ENCODE measurements at places on chromosomes 11 and 22.

GRCh38 chr11:123391646-123392348 lies 38.3 kb upstream of the GRAMD1B start:
- no peak for DNase-seq

DNA sequence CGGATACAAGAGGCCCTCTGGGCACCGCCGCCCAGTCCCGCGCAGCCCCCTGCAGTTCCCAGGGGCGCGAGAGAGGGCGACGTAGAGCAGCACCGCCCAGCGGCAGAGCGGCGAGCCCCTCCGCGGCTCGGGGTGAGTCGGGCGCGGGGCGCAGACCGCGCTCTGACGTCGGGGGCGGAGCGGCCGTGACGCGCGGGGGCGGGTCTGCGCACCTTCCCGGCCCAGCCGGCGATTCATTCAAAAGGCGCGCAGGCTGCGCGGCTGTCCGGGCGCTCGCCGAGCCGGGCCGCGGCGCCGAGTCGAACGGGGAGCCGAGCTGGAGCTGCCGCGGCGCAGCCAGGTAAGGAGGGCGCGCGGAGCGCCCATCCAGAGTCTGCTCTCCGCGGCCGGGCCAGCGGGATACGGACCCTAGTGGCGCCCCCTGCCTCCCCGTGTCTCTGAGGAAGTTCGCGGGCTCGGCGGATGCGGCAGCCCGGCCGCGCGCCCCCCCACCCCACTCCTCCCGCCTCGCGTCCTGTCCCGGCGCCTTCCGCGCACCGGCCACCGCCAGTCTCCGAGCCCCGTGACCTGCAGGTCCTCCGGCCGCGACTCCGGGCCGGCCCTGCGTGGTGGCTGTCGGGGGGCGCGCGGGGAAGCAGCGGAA lies at the start of gene RELT:
Gene RELT, plus strand, starts transcription at position 240 of the 643 bp plus-strand sequence. CDS start 12,738 bp downstream, outside the sequence.
- DNase-seq = peak; percentile 83

DNA sequence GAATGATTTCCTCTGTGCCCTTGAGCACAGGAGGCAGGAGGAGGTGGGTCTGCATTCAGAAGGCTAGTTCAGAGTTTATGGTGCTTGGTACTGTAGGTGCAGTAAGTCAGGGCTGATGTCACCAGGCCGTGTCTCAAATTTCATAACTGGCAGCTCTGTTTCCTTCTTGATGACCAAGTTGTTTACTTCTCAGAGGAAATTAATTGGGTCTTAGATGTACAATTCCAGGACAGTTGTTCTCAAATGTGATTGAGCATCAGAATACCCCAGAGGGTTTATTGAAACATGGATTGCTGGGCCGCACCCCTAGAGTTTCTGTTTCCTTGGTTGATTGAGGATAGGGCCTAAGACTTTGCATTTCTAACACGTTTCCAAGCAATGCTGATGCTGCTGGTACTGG lies 6.2 kb downstream of the AMOTL1 start:
- no peak for DNase-seq

DNA sequence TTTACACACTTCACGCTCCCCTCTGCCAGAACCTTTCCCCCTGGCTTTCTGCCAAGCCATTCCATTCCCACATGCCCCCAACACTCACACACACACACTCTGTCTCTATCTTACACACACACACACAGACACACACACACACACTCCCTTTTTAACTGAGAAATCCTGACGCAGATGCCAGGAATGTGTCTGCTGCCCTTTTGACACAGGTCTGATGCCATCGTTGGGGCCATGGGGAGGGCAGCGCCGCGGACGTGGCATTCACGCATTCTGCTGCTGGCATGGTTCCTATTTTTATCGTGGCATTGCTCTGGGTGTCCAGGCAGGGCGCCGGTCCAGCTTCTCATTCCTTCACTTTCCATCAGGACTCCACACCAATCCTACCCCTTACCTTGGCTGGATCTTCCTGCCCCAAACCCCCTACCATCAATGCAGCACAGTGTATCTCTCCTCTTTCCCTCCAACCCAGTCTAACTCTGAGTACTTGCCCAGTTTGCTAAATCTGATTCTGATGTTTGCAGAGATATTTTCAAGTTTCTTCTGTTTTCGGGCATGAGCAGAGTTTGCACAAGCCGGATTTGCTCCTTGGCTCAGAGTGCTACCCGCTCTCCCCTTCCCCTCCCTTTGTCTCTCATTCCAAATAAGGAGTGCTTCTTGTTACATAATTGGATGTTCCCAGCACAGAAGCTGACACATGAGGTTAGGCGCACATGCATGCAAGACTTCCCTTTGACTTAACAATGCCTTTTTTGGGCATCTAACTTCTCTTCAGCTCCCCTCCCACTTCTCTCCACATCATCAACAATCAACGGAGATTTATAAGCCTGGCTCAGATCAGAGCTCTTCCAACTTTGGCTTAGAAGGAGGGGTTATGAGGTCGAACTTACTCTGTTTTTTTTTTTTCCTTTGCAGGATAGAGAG lies 18.8 kb downstream of the SNX19 start:
- peak; percentile 90 for DNase-seq

GRCh38 chr11:61004180-61004611 lies 32.7 kb downstream of the CD6 start:
- DNase-seq = no peak

DNA sequence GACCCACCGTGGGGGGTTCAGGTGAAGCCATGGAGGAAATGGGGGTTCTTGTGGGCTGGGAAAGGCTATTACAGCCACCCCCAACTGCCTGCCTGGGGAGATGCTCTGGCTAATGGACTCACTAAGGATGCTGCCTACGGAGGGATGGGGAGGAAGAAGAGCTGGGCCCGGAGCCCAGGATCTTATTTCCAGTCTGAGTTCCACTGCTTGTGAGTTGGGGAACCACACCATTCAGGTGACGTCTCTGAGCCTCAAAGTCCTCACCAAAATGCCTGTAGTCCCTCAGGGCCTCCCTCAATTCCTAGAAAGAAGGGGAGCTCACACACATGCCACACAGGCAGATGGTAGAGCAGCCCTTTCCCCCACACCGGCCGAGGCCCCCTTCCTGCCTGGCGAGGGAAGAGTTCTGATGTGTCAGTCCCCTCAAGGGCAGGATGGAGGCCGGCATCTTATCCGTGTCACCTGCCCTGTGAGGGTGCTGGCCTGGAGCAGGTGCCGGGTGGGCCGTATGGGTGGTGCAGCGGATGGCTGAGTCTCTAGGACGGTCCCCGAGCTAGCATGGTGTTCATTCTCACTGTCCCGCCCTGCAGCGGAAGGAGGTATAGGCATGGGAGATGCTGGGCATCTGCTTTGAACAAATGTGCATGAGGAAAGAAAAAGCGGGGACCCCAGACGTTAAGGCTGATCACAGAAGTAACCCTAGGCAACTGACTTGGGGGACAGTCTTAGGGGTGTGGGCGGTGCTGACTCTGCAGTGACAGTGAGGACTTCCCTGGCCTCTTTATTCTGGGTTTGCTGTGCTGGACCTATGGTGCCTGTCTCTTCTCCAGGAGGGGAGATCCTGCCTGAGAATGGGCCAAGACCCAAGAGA lies 15.7 kb downstream of the MRGPRF start:
- DNase-seq = no peak

GRCh38 chr11:100639140-100639539 lies 47.9 kb upstream of the ARHGAP42 start:
- DNase-seq = no peak

GRCh38 chr11:57668434-57668782 lies 494 bp downstream of the ZDHHC5 start:
- DNase-seq = no peak

- no peak for DNase-seq
These were observed 38.5 kb downstream of the CDON start for GRCh38 chr11:126024123-126024522.

DNA sequence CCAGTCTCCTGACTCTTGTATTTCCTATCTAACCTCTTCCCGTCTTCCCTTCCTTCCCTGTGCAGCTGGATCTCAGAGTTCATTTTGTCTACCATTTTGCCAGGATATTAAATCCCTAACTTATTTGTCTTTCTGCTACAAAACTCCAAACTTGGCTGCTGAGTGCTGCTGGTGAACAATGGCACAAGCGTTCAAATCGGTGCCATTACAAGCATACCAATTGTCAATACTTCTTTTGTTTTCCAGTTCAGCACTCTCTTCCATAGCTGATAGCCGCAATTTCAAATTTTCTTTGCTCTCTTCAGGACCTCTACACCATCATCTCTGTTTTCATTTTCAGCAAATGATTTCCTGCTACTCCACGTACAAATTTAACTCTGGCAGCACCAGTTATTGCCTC lies 13.4 kb downstream of the IL18 start:
- DNase-seq = no peak

DNA sequence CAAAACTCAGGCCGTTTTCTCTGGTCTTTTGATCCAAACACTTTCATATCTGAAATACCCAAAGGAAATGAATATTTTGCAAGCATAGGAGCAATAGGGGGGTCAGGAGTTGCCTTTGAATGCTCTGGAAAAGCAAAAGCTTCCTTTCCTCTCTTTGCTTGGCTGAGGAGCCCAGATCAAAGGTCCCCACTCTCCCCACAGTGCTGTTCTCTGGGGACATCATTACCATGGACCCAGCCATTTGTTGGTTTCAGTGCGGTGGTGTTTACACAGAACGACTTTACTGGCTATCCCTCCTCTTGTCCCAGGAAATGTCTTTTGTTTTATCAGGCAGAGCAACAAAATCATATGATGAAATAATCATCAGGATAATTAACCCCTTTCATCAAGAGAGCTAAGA lies 1089.1 kb downstream of the TBC1D22A start:
- DNase-seq = no peak

GRCh38 chr11:78666675-78667160 lies 92.1 kb upstream of the NARS2 start:
- DNase-seq = no peak

DNA sequence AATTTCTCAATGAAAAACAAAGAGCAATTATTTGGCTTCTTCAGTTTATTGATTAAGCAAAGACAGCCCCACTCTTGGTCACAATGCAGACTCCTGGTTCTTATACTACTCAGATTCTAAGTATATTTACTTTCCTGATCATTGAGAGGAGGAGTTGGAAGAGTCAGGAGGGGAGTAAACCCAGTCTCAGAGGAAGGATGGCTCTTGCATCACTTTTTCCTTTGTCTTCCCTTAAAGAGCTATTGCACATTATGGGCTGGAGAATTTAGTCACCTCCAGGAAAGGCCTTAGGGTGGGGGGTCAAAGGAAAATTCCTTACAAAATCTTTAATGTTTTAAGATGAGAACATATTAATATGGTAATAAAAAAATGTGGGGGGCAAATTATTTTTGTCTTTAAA lies 8.1 kb downstream of the SLC17A6 start:
- DNase-seq = no peak

DNA sequence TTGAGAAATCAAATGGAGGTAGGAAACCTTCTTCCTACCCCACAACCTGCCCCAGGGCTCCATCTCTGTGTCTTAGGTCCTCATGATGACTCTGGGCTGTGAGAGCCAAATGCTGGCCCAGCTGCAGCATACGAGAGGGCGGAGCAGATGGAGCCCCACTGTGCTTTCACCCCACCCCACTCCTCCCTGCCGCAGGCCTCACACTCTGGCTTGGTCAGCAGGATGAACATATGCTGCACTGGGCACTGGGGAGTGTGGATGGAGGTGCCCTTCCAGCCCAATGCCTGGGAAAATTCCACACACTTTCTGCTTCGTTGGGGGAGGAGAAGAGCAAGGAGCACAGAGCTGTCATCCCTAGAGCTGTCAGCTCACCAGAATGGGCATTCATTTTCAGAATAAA lies 271.6 kb upstream of the CADM1 start:
- no peak for DNase-seq

DNA sequence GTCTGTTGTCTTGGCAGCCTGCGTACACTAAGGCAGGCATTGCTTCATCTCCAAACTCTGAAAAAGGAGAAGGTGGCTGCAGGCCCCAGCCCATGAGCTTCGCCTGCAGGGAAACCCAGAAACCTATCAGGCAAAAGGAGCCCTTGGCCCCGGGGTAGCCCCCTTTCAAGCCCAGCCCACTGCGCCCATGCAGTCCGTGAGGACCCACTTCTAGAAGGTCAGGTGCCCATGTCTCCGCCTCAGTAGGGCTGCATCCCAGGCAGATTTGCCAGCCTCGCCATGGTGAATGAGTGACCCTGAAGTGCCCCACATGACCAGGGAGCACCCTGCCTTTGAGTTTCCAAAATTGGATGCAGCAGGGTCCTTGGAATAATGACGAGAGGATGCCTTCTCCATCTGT lies 1158.4 kb downstream of the BRD1 start:
- DNase-seq = no peak

DNA sequence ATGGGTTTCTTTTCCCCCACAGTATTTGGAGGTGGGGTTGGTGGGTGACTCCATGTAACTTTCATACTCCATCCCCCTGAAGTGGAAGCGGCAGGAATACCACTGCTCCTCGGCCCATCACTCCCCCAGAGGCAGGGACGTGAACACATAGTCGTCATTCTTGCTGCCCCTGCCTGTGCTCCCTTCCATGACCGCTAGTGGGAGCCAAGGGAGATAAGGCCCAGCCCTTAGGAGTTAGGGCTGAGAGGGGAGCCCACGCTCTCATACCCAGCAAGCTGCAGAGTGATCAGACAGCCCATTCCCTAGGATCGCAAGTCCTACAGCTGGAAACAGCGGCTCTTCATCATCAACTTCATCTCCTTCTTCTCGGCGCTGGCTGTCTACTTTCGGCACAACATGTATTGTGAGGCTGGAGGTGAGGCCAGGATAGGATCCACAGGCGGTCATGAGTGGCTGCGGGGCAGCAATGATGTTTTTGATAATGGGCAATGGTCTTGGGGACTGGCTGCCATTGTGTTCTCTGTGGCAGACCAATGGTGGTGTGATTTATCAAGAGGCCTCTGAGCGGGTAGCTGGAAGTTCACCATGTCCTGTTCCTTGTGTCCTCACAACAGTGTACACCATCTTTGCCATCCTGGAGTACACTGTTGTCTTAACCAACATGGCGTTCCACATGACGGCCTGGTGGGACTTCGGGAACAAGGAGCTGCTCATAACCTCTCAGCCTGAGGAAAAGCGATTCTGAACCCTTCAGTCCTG lies 15.9 kb downstream of the RHOG start:
- peak; percentile 58 for DNase-seq

GRCh38 chr11:92556431-92556830 lies 331.8 kb downstream of the FAT3 start:
- no peak for DNase-seq

DNA sequence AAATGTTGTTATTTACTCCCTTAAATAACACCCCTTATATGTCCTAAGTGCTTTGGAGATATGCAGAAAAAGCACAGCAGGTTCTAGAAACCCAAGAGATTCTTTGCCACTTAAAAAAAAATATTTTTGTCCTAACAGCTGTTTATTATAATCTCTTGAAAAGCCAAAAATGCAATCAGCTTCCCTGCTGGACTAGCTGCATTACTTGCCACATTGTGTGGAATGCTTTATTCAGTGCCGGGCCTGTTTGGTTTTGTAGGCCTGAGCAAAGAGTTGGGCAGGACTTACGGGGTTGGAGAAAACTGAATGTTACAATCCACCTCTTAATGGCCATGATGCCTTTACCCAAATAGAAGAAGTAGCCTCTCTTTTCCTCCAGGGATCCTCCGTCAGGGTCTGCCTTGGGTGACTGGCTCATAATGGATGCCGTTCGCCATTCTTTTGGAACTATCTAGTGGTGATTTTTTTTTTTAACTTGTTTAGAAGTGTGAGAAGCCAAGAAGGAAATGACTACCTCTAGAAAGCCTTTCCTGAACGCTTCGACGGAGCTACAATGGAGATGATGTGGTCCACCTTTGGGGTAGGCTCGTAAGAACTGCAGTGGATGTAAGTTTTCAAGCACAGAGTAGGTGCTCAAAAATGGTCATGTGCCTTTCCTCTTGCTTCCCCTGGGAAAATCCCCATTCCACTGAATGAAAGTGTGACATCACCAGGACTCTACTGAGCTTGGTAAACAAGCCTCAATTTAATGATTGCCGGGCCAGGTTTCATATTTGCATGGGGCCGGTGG lies 241.3 kb upstream of the NCAM1 start:
- no peak for DNase-seq

Measured in NCI-H460 (cell line).